ENCODE measurements at places on chromosomes 4 and X. TPM values are rescaled to one million over a fixed set of nuclear protein-coding genes. Genes with fewer than 3 reads are reported as not detected.

SLC9A6 gene
- total RNA-seq: 15.2 TPM

SH3BGRL gene
- 15.2 TPM for total RNA-seq

TCEAL3 gene
- total RNA-seq: 1.3 TPM

GAGE1 gene
- not detected for total RNA-seq

NIPAL1 gene
- 7.2 TPM for total RNA-seq

Measured in tracheal epithelial cell (primary cell).